ENCODE measurements at places on chromosomes 7 and 10. TPM values are rescaled to one million over a fixed set of nuclear protein-coding genes. Genes with fewer than 3 reads are reported as not detected.
A peak's percentile ranks its signal among the peaks of the same experiment; 100 is the strongest.

- H3K4me1 ChIP-seq: no peaks in the 10 kb centered on the region
- no peak for DNase-seq
- no peak overlapping the region for H3K27ac ChIP-seq
- H3K36me3 ChIP-seq: no peaks in the 10 kb centered on the region
These were observed 55.7 kb downstream of the LRRTM3 start for GRCh38 chr10:66981361-66982052.

Gene SPAM1
- total RNA-seq: not detected

DNA sequence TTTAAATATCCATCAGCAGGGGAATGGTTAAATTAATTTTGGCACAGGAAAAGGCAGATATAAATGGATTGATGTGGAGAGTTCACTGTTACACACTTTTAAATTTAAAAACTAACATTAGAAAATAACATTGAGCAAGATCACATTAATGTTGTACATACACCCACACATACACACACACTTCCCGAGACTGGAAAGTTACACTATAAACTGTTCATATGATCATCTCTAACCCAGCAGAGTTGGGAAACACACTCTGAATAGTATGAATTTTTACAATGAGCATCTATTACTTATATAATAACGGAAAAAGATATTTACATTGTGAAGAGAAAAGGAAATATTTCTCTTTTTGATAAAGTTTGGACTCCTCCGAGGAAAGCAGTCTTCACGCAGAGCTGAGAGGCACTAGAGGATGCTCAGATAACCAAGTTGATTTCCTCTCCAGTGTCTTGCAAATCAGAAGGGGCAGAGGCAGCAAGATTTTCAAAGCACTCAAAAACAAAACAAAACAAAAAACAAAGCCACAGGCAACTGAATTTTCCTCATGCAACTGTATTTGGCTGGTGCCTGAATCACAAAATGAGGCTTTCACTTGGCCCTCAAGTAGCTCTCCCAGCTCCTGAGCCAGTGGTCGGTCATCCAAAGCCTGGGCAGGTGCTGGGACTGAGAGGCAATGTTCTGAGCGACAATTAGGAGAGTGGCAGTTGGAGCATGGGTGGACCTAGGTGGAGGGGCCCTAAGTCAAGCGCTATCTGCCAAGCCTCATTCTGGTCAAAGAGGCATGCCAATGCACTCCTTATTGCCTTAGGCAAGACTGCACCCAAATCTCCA, 10.5 kb upstream of the GATAD1 start:
- no peaks in the 10 kb centered on the region for H3K4me1 ChIP-seq
- no peak for DNase-seq
- no peak overlapping the region for H3K4me3 ChIP-seq
- peaks cover 5% of the 10 kb centered on the region for H3K27me3 ChIP-seq
- H3K36me3 ChIP-seq: no peaks in the 10 kb centered on the region

- no peak overlapping the region for H3K27ac ChIP-seq
- DNase-seq: no peak
- H3K27me3 ChIP-seq: no peaks in the 10 kb centered on the region
- H3K4me1 ChIP-seq: no peaks in the 10 kb centered on the region
- no peak overlapping the region for H3K4me3 ChIP-seq
These were observed 58.2 kb downstream of the ARMH3 start for GRCh38 chr10:101997803-101998202.

Gene FAM241B
- total RNA-seq: 11.6 TPM

DNA sequence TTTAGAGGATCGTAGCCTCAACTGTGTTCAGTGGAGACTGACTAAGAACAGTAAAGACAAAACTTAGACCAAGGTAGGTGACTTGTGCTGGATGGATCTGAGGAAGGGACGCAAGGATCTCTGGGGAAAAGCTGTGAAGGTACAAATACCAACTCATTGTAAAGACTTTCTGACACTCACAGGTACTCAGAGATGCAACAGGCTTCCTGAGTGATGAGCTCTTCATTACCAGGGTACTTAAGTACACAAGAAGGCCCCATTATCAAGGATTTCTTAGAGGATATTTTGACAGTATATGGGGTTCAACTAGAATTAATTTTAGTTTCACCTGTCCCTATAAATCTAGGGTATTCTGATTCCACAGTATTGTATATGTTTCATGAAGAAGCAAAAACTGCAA, 440.7 kb downstream of the PLXDC2 start:
- peaks cover 4% of the 10 kb centered on the region for H3K36me3 ChIP-seq
- peaks cover 6% of the 10 kb centered on the region for H3K4me1 ChIP-seq
- H3K27ac ChIP-seq: no peak overlapping the region
- H3K27me3 ChIP-seq: no peaks in the 10 kb centered on the region
- no peak overlapping the region for H3K4me3 ChIP-seq
- no peak for DNase-seq

- no peak overlapping the region for H3K27ac ChIP-seq
- H3K4me3 ChIP-seq: no peak overlapping the region
- H3K27me3 ChIP-seq: peaks cover 3% of the 10 kb centered on the region
- no peak for DNase-seq
- no peaks in the 10 kb centered on the region for H3K36me3 ChIP-seq
These were observed 16.2 kb upstream of the EPHB6 start for GRCh38 chr7:142838461-142839213.

Gene FAM25A
- not detected for total RNA-seq

Gene OPN4
- not detected for total RNA-seq

Gene SLC18A3
- total RNA-seq: 16.7 TPM

Gene CTAGE4
- total RNA-seq: 0.55 TPM

Gene MAGI2
- total RNA-seq: 10.0 TPM

- H3K27me3 ChIP-seq: no peaks in the 10 kb centered on the region
- no peaks in the 10 kb centered on the region for H3K36me3 ChIP-seq
- no peak overlapping the region for H3K27ac ChIP-seq
These were observed 83.2 kb downstream of the HECTD2 start for GRCh38 chr10:91493313-91493712.

DNA sequence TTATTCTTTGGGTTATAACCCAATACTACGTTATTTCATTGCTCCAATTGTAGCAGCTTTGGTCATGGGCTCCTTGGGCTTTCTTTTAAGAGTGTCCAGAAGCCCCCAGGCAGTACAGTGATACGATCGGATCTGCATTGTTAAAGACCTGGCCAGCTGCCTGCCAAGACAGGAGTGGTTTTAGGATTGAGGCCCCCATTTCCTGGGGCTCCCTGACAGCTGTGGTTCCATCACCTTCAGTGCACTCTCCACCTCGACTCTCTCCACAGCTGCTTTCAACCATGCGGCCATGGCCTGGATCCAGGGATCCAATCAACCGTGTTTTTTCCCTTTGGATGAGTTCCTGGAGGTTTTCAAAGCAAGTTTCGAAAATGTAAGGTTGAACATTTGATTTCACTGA, 123.4 kb upstream of the BTBD16 start:
- no peak overlapping the region for H3K4me3 ChIP-seq
- H3K4me1 ChIP-seq: peaks cover 48% of the 10 kb centered on the region
- no peak for DNase-seq
- peak overlapping the region; percentile 20 for H3K27ac ChIP-seq
- no peaks in the 10 kb centered on the region for H3K27me3 ChIP-seq

DNA sequence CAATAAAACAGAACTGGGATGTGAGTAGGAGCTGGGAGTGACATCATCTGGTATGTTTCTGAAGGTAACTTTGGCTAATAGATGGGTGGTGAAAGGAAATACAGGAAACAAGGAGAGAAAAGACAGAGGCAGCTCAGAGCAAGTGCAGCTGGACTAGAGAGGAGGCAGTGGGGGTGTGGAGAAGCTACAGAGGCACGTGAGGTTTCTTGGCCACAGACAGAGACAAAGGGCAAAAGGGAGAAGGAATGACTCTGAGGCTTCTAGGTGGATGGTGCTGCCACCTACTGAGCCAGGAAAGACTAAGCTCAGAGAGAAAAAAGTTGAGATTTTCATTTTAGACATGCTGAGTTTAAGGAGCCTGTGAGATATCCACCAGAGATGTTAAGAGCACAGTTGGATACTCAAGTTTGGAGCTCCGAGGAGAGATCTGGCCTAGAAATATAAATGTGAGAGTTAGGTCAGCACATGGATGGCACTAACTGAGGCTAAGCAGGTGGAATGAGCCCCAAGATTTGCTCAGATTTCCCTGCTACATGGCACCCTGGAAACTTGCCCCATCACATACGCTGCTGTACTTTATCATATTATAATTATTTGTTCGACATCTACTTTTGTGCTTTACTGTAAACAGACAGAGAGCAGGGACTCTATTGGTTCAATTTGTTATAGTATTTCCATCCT, 293.0 kb upstream of the IMMP2L start:
- peak; percentile 11 for DNase-seq
- peaks cover 8% of the 10 kb centered on the region for H3K4me1 ChIP-seq
- no peaks in the 10 kb centered on the region for H3K27me3 ChIP-seq
- H3K4me3 ChIP-seq: no peak overlapping the region

GRCh38 chr10:127826154-127826725, 66.5 kb downstream of the CLRN3 start:
- no peak for DNase-seq
- H3K4me1 ChIP-seq: peaks cover 8% of the 10 kb centered on the region
- no peak overlapping the region for H3K4me3 ChIP-seq
- H3K36me3 ChIP-seq: peaks cover 4% of the 10 kb centered on the region

DNA sequence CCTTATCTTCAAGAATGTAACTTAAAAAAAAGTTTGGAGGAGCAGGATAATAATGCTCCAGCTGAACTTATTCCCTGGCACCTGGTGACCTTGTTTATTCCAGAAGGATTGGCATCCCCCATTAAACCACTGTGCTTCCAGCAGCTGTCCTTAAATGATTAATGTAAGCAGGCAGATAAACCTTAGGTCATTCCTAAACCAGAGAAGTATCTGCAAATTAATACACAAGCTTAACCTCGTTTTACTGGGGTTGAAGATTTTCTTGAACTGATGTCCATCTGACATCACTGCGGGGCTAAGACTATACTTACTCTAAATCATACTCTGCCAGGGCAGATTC, 116.1 kb upstream of the PALS2 start:
- H3K27ac ChIP-seq: no peak overlapping the region
- H3K4me1 ChIP-seq: no peaks in the 10 kb centered on the region
- H3K36me3 ChIP-seq: no peaks in the 10 kb centered on the region
- no peak overlapping the region for H3K4me3 ChIP-seq
- DNase-seq: no peak
- H3K27me3 ChIP-seq: no peaks in the 10 kb centered on the region

GRCh38 chr10:49661140-49661856, 18.2 kb upstream of the C10orf53 start:
- no peaks in the 10 kb centered on the region for H3K4me1 ChIP-seq
- DNase-seq: no peak
- H3K4me3 ChIP-seq: no peak overlapping the region
- peaks cover 12% of the 10 kb centered on the region for H3K36me3 ChIP-seq
- H3K27ac ChIP-seq: no peak overlapping the region

- peak overlapping the region; percentile 57 for H3K27ac ChIP-seq
- no peak for DNase-seq
- no peaks in the 10 kb centered on the region for H3K27me3 ChIP-seq
- H3K4me1 ChIP-seq: peaks cover 24% of the 10 kb centered on the region
- peak overlapping the region; percentile 93 for H3K4me3 ChIP-seq
These were observed 122.8 kb upstream of the ZNF92 start for GRCh38 chr7:65250697-65251395.

DNA sequence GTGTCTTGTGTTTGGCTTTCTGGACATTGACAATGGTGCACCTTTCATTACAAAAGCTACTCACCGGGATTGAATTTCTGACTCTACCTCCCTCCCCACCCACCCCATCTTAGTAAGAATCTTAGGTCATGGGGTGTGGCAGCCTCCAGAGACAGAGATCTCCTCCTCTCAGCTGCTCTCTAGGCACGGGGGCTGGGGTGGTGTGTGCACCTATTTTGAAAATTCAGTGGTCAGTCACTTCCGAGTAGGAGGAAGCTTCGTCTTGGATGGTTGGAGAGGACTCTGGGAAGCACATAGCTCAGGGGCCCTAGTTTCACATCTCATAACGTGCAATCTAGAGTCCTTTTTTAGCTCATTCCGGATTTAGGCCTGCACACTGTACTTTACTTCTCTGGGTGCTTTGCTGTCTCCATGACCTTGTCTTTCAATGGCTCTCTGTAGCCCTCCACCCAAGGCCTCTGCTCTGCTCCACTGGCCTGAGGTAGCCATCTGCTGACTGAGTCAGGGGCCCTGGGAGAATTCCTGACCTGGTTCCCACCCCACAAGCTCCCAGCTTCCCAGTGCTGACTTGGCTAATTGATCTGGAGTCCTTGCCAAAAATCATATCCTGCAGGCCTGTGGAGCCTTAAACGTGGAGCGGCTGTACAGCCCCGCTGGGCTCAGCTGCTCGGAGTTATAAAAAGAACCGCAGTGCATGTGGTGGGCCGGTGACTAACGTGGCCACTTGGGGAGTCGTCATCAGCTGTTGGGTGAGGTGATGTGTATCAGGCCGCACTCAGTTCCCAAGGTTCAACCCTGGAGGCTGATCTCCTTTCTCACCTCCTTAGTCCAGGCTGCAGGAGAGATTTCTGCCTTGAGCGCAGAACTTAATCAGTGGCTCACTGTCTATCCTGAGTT, 19.3 kb upstream of the ADAMTS14 start:
- no peak overlapping the region for H3K4me3 ChIP-seq
- H3K36me3 ChIP-seq: peaks cover 8% of the 10 kb centered on the region
- no peak overlapping the region for H3K27ac ChIP-seq

- H3K36me3 ChIP-seq: no peaks in the 10 kb centered on the region
- DNase-seq: no peak
- no peak overlapping the region for H3K4me3 ChIP-seq
- peaks cover 17% of the 10 kb centered on the region for H3K4me1 ChIP-seq
- H3K27ac ChIP-seq: no peak overlapping the region
- no peaks in the 10 kb centered on the region for H3K27me3 ChIP-seq
These were observed 75.3 kb downstream of the MKI67 start for GRCh38 chr10:128050936-128051335.

DNA sequence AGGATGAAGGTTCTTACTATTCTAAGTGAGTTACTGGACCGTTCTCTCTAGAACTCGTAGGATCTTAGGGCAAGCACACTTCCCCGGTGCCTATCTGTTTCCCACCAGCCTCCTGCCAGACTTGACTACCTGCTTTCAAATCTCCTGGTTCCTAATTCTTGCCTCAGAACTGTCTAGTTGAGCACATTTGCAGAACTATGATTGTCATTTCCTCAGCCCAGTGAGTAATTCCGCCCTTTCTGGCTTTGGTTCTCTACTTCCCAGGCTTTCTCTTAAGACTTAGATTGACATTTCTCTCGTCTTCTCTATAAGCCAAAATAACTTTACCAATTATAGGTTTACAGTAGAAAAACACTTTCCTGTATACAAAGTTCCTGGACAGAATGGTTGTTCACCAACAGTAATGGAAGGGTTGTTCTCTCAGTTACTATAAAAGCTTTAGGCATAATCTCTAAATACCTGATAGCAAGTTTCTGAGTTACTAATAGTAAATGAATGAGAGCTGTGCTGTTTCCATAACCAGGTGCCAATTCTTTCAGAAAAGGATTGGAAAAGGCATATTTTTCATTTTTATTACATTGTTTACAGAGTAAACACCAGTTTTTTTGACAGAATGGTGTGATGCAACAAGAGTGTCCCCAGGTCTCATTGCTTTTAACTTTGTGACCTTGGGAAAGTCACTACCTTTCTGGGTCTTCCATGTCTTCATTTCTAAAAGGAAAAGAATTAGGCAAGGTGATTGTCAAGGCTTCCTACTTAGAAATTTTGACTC, 41.1 kb downstream of the PLEKHA8 start:
- H3K4me3 ChIP-seq: no peak overlapping the region
- H3K27me3 ChIP-seq: no peaks in the 10 kb centered on the region
- H3K36me3 ChIP-seq: peaks cover 12% of the 10 kb centered on the region
- DNase-seq: no peak

Data from neural crest cell (in vitro differentiated cells).